Esophagus squamous epithelium (tissue), 5 donors: ENCODE measurements at places on chromosomes 16 and 17.

DNA sequence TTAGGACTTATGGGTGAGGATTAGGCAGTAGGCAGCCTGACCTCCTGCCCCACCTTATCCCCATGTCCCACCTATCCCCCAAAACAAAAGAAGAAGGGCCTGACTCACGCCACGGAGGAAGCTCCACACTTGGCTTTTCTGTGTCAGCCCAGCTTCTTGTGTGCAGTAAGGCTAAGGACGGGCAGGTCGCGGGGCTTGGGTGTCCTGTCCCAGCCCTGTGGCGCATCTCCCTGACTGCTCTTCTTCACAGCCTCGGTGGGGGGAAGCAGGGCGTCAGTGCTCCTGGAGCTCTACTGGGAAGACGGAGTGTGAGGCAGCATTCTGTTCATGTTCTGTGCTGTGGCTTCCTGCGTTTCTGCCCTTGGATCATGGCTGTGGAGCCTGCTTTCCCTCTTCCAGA lies 34.6 kb upstream of the ALDH3A2 start:
- H3K27ac ChIP-seq = no peak overlapping the region
- no peak for DNase-seq
- no peaks in the 10 kb centered on the region for H3K4me1 ChIP-seq
- H3K4me3 ChIP-seq = no peak overlapping the region
- H3K27me3 ChIP-seq = no peaks in the 10 kb centered on the region
- H3K36me3 ChIP-seq = no peaks in the 10 kb centered on the region

GRCh38 chr16:84862804-84863480 lies 43.2 kb downstream of the CRISPLD2 start:
- H3K4me1 ChIP-seq = peaks cover 6% of the 10 kb centered on the region
- H3K27me3 ChIP-seq = no peaks in the 10 kb centered on the region

DNA sequence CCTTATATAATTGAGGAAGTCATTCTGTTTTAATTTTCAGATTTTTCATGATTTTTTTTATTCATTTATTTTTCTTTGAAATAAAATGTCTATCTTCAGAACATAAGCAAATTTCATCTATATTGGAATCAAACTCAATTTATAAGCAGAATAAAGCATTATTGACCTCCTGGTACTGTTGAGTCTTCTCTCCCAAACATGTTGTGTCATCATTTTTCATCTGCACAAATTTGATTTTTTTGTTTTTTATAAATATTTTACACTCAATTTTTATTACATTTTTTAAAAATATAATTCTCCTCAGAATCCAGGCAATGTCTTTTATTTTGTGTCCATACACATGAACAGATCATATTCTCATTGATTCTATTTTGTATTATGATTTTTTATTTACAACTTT lies 2363.9 kb downstream of the TP53TG3F start:
- H3K4me3 ChIP-seq = no peak overlapping the region
- no peak for DNase-seq
- H3K36me3 ChIP-seq = no peaks in the 10 kb centered on the region
- no peak overlapping the region for H3K27ac ChIP-seq

GRCh38 chr17:79544142-79544914 lies 66.5 kb downstream of the RBFOX3 start:
- H3K4me3 ChIP-seq = no peak overlapping the region
- H3K4me1 ChIP-seq = no peaks in the 10 kb centered on the region
- no peak overlapping the region for H3K27ac ChIP-seq
- no peaks in the 10 kb centered on the region for H3K36me3 ChIP-seq
